ENCODE measurements at places on chromosomes 7 and 10.

DNA sequence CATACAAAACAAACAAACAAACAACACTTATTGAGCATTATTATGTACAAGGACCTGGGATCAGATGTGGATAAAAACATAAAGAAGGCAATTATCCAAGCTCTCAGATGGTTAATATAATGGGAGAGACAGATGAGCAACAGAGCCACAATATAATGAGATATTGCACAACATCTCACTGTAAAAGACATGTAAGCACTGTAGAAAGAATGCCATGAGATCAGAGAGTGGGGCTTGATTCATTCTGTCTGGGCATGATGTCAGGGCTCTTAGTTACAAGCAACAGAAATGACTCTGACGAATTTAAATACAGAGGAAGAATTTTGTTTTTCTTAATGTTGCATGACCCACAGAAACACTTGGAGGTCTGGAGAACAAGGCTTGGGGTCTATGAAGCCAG lies 164.7 kb upstream of the PLXDC2 start:
- no peak for DNase-seq

DNA sequence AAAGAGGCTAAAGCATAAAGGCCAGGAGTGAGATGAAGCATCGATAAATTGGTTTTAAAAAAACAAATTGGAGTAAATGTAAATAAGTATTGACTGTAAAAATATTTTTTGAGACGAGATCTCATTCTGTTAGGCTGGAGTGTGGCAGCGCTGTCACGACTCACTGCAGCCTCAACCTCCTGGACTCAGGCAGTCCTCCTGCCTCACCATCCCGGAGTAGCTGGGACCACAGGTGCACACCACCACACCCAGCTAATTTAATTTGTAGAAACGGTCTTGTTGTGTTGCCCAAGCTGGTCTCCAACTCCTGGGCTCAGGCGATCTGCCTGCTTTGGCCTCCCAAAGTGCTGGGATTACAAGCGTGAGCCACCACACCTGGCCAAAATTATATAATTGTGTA lies 17.8 kb downstream of the HNRNPA2B1 start:
- no peak for DNase-seq

DNA sequence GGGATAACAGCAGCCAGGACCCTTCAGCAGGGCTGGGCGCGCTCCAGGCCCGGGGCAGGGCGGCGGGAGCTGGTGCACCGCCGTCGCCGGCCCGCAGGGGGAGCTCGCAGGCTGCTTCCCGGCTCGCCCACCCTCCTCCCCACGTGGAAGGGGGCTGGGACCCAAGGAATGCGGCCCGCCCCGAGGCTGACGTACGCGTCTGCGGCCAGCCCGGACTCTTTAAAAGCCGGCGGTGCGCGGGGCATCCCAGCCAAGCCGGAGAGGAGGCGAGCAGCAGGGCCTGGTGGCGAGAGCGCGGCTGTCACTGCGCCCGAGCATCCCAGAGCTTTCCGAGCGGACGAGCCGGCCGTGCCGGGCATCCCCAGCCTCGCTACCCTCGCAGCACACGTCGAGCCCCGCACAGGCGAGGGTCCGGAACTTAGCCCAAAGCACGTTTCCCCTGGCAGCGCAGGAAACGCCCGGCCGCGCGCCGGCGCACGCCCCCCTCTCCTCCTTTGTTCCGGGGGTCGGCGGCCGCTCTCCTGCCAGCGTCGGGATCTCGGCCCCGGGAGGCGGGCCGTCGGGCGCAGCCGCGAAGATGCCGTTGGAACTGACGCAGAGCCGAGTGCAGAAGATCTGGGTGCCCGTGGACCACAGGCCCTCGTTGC lies at the start of gene PFKFB3:
PFKFB3 (plus strand) TSS at position 249 of the 647 bp plus-strand sequence; CDS start at position 578, 329 bp downstream.
- peak; percentile 89 for DNase-seq

- DNase-seq = no peak
Observed at GRCh38 chr10:71543608-71544170, 147.0 kb downstream of the CDH23 start.

DNA sequence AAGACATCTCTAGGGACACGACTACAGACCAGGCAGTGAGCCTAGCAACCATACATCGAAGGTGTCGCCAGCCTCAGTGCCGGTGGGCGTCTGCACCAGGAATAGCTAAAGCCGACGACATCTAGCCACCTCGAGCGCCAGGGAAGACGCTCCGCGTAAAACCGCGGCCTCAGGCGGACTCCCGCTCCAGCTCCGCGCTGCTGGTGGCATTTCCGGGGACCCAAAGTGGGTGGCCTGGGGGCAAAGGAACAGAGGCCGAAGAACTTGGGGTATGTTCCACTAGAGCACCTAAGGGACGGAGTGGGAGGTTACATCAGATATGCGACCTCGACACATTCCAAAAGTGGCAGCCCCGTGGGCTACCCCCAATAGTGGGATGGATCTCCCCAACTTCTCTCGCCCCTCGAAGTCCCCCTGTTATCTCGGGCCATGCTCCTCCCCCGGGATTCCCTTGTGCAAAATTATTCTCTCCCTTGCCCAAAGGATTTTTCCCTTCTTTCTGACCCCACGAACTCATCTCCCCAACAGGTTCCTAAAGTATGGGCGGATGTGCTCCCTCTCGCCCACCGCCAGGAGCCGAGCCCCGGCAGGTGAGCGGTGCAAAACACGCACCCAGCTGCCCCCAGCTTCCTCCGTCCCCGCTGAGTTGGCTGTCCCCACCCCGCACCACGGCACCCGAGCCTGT lies 1.2 kb downstream of the KCNMA1 start:
- DNase-seq = no peak

GRCh38 chr10:129415215-129416140 lies 51.6 kb upstream of the MGMT start:
- no peak for DNase-seq

- DNase-seq = no peak
Observed at GRCh38 chr7:24962418-24962962, 17.5 kb downstream of the OSBPL3 start.

GRCh38 chr7:130153211-130153908 lies 51.8 kb downstream of the TMEM209 start:
- no peak for DNase-seq

- DNase-seq = no peak
Observed at GRCh38 chr10:8815969-8816368, 761.5 kb downstream of the GATA3 start.

- no peak for DNase-seq
Observed at GRCh38 chr10:63940277-63940922, 419.2 kb downstream of the REEP3 start.

- DNase-seq = no peak
Observed at GRCh38 chr7:69773535-69774225, 175.4 kb downstream of the AUTS2 start.

GRCh38 chr10:3958472-3958996 lies 173.5 kb upstream of the KLF6 start:
- DNase-seq = no peak

- DNase-seq = no peak
Observed at GRCh38 chr7:145143685-145144084, 307.8 kb upstream of the TPK1 start.

GRCh38 chr7:105105579-105105978 lies 91.6 kb downstream of the KMT2E start:
- DNase-seq = no peak

- no peak for DNase-seq
Observed at GRCh38 chr10:14491811-14492210, 161.1 kb upstream of the FRMD4A start.

- no peak for DNase-seq
Observed at GRCh38 chr10:69958556-69958902, 94.1 kb upstream of the MACROH2A2 start.

DNA sequence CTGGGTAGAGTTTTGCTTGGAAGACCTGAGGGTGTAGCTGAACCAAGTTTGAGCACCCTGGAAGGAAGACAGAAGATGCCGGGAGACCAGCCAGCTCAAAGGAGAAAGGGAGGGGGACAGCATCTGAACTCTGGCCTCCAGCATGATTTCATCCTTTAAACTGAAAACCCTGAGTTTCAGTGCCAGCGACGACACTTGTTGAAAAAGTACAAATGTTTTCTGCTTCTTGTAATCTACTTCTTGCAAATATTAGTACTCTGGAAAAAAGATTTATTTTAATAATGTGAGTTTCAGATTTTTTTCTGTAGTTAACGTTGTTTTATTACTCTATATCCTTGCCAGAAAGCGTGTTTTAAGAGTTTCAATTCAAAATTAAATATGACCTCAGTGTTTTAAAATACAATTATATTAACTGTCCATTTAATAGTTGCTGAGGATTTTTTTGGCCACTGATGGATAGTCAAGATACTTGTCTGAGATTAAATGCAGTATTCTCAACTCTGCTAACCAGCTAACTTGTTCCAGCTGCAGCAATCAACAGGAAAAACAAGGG lies 227.7 kb downstream of the MGMT start:
- DNase-seq = no peak

- DNase-seq = no peak
Observed at GRCh38 chr7:40746841-40747556, 612.2 kb downstream of the SUGCT start.

GRCh38 chr10:101136007-101136707 lies 5.1 kb downstream of the TLX1 start:
- no peak for DNase-seq

GRCh38 chr10:67140641-67141040 lies 214.8 kb downstream of the LRRTM3 start:
- DNase-seq = no peak

GRCh38 chr10:42932735-42933447 lies 144.0 kb upstream of the RET start:
- no peak for DNase-seq

- DNase-seq = no peak
Observed at GRCh38 chr7:2825559-2826227, 18.4 kb downstream of the GNA12 start.

DNA sequence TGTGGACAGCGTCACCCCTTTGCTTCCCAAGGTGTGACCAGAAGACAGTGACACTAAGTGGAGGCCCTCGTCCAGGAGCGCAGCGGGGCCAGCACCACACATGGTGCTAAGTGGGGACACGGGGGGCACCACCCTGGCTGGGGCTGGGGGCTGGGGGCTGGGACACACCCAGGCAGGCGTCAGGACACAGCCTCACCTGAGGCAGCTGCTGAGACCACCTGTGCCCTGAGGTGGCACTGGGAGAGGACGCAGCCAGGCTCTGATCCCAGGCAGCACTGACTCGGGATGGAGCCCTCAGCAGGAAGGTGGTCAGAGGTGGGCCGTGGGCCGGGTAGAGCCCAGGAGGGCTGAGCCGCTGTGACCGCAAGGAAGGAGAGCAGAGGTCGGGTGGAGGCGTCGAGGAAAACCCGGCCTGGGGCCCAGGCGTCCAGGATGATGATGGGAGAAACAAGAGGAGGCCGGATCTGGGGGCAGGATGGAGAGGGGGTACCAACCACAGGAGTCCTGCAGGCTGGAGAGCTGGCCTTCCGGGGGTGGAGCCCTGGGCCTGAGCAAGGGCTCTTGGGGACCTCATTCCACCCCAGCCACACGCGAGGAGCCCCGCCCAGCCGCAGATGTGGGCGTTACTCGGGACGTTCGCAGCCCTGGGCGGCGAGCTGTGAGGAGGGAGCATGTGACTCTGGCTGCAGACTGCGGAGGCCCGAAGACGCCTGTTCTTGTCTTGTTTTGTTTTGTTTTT lies 22.5 kb downstream of the LRRC27 start:
- DNase-seq = no peak

DNA sequence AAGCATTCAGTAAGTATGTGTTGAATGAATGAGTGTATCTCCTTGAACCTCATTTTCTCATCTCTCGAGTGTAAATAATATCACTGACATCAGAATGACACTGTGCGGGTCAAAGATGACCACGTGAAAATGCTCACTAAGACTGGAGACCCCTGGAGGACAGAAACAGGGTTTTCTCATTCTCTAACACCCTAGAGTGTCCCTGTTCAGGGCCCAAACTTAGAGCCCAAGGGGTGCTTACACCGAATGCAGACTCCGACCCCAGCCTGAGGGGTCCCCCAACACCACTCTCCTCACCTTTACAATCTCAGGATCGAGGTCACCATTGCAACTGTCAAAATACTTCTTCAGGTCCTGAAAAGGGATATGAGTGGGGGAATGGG lies 1.4 kb downstream of the CDK5 start:
- no peak for DNase-seq

GRCh38 chr7:130369831-130370550 lies 10.3 kb upstream of the CPA1 start:
- no peak for DNase-seq

GRCh38 chr10:74024600-74024999 lies 26.7 kb downstream of the VCL start:
- no peak for DNase-seq

- no peak for DNase-seq
Observed at GRCh38 chr10:35640474-35640873, 1.6 kb downstream of the FZD8 start.

DNA sequence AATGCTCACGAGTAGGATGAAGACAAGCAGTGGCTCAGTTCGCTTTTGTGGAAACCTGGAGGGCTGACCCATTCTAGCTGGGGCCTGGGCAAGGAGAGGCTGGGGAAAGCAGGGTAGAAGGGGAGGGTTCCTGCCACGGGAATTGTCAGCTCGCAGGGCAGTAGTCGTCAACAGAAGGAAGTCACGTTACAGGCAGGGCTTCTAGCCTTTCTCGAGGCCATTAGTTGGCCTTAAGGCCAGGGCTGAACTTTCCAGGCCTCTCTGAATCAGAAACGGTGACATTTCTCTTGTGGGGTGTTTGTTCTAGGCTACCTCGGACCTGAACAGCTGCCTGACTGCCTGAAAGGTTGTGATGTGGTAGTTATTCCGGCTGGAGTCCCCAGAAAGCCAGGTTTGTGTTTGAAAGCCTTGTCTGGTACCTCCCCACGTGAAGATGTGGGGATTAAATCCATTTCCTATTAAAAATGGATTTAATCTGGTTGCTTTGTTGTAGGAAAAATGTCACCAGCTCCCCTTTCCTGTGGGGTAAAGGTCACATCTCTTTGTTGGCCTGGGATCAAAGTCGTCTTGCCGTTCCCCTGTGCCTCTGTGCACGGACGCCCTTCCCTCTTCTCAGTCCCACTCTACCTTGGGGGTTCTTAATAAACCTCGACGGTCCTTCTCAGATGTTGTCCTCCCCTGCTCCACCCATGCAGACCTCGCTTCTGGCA lies 9.4 kb downstream of the MDH2 start:
- no peak for DNase-seq

- DNase-seq = no peak
Observed at GRCh38 chr10:70935631-70936030, 47.3 kb upstream of the PCBD1 start.

GRCh38 chr10:46253076-46254006 lies 33.5 kb upstream of the ANTXRL start:
- DNase-seq = no peak

DNA sequence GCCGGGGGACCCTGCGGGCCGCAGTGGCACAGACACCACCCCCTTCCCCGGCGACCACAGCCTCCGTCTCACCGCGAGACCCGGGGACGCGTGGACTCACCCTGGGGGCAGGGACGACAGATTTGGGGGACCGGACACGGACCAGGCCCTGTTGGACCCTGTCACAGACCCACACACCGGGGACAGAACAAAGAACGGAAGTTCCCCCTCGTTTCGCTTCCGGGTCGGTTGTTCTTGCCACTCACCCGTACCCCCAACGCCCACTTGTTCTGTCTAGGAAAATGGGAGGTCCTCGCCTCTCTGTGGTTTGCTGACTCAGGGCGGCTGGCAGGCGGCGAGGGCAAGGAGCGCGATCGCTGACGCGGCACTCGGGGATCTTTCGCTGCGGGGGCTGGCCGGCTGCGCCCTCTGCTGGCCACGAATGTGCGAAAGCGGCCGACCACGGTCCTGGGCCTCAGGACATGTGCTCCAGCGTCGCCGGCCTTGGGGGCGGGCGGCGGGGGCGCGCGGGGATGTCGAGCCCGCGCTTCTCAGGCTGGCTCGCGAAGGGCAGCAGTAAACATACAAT lies at the start of gene ZNF3:
ZNF3 (minus strand) TSS at position 189 of the 568 bp plus-strand sequence. CDS start 4,366 bp downstream, outside the sequence.
- DNase-seq = peak; percentile 92
